ENCODE measurements at places on chromosomes 2 and 18.

DNA sequence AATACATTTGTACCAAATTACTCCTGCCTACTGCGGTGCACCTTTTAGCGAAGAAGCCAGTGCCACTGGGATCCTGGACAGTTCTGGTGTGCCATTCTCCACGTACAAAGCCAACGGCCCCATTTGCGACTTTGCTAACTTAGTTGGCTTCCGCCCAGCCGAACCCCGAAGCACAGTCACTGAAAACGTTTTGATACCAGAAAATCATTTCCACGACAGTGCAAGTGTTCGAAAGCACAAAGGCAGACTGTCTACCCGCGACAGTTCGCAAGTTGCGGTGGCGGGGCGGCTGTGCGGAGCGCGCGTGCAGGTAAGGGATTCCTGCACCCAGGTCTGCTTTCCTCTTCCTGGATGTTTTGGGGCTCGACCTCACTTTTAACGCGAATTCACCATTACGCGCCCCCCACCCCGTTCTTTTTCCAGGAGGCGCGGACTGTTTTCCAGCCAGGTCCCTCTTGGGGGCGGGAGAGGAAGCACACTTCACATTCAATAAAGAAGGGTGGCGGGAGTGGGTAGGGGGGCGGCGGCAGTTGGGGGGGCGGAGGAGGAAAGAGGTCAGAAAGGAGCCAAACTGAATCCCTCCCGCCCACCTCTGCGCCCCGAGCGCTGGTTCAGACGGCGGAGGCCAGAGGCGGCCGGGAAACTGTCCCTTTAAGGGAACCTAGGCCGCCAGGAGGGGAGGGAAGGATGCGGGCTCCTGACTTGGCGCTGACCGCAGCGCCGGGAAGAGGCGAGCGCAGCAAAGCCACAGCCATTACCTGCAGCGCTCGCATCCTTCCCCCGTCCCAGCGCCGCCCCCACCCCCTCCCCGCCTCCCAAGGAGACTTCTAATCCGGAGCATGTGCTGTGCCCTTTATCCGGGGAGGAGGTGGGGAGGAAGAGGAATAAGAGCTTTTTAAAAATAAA, 107.4 kb upstream of the KCTD1 start:
- peak; percentile 86 for DNase-seq

DNA sequence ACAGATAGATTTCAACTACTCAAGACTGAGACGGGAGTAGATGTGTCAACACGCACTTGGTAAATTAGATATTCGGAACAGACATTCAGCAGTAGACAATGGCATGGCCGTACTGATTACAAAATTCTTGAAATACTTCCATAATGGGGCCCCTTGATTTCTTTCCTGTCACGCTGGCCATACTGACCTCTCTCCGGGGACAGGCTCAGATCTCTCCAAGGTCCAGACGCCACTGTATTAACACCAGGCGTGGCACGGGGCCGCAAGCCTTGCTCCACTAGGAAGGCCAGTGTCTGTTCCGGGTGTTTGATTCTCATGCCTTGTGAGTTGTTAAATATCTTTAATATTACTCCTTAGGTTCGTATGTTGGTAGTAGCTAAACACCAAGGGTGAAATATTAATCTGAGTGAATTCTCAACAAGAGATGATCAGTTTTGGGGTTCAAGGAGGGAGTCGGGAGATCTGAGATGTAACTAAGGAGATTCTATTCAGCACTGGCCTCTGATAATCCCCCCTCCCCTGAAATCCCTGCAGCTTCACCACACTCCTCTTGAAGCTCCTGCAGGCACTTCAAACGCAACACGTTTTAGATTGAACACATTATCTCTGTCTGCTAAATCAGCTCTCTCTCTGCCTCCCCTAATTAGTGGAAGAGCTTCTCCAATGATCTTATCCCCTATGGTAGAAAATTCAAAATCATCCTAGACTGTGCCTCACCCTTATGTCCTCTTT, 2.2 kb upstream of the EHD3 start:
- DNase-seq: no peak

DNA sequence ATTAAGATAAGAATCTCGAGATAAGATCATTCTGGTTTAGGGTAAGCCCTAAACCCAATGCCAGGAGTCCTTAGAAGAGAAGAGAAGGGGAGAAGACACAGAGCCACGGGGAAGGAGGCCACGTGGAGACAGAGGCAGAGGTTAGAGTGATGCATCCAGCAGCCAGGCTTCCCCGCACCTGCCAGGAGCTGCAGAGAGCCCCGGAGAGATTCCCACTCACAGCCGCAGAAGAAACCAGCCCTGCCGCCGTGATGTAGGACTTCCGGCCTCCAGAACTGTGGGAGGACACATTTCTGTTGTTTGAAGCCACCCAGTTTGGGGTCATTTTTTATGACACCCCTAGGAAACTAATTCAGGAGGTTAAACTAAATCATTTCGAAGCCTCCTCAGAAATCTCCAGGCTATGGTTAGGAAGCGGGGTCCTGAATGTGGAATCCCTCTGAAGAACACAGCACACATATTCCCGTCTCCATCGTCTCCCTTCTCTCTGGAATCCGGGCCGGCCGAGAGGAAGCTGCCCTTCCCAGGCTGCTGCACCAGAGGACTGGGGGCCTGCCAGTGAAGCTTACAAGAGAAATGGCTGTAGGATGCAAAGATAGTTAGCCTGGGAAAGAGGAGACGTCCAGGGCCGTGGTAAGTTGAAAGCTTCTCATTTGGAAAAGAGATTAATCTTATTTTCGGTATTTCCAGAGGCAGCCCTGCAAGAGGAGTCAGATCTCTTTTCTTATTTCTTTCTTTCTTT, 156.6 kb downstream of the TWIST2 start:
- no peak for DNase-seq

- no peak for DNase-seq
Observed at GRCh38 chr2:192696857-192697256, 502.1 kb upstream of the TMEFF2 start.

DNA sequence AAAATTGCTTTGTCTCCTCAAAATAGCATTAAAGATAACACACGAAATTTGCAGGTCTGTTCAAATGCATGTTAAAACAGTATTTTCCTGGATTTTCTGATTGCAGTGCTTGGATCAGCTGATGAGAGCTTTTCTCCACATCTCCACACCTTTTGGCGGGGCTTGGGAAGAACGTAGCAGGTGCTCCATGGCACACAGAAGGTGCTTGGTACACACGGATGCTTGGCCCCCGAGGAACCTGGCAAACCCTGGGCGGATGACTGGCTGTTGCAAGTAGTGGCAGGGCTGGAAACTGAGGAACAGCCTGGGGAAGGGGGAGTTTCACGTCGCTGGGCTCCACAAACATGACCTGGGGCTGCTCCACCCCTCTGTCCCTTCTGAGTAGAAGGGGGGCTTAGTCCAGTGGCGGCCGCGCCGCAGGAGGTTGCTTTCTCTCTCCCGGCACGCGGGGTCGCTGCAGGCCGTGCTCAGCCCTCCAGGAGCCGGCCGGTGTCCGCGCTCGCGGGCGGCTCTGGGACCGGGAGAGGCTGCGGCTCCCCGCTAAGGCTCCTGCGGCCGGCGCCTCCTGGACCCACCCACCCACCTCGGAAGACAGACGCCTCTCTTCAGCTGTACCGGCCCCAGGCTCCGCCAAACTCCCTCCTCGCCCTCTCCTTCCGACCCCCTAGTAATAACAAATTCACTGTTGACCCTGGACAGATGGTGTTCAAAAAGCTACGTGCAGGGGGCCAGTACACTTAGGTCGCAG, 69.3 kb downstream of the MARCO start:
- peak; percentile 88 for DNase-seq

DNA sequence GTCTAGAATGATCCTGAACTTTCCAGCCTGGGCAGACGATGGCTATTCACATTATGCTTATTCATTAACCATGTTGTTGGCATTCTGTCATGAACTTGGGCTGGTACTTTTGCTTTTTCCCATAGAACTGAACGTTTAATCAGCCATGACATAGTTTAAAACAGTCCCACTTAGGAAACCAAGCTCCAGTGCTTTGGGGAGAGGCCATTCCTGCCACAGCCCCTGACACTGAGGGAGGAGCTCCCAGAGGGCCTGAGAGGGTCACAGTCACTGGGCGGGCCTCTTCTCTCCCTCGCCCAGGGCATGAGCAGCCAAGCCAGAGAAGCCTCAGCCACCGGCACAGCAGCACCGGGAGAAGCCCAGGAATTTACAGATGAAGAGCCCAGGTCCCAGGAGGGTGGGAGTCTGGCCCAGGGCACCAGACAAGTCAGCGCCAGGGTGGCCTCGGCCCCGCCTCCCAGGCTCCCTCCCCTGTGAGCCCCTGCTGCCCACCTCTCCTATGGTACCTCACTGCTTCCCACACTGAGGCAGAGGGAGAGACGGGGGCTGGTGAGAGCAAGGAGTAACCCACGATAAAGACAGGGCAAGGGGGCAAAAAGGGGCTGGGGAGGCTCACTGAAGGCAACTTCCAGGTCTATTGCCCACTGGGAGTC, 33.6 kb downstream of the MAL start:
- DNase-seq: no peak

GRCh38 chr2:24919506-24920097, 435 bp downstream of the ADCY3 start:
- peak; percentile 50 for DNase-seq

GRCh38 chr2:79860228-79861058, 347.6 kb downstream of the CTNNA2 start:
- peak; percentile 79 for DNase-seq

DNA sequence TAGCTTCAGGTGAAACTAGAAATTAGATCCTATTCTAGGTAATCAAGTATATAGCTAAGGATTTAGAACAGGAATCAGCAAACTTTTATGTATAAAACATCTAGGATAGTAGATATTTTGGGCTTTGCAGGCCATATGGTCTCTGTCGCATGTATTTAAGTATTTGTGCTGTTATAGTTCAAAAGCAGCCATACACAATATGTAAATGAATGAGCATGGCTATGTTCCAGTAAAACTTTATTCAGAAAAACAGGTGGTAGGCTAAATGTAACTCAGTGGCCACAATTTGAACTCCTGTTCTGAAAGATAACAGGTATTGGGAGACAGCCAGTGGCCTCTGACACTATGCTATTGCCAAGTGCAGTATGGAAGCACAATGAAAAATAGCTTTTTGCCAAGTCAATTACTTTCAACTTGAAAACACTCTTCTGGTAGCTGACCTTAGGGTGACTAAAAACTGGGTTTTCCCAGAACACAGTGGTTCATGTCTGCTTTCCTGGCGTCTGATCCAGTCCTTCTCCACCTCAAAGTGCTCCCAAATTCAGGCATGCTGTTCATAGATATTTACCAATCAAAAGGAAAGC, 304.7 kb upstream of the SYT4 start:
- DNase-seq: no peak

GRCh38 chr2:167140767-167141166, 252.5 kb downstream of the XIRP2 start:
- no peak for DNase-seq

DNA sequence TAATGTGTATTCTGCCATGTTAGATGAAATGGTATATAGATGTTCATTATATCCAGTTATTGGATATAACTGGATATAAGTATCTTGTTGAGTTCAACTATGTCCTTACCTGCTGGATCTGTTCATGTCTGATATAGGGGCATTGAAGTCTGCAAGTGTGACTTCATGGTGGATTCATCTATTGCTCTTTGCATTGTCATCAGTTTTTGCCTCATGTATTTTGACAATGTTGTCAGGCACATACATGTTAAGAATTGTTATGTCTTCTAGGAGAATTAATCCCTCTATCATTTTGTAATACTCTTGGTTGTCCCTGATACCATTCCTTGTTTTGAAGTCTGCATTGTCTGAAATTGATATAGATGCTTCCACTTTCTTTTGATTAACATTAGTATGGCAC, 15.4 kb downstream of the ZNF24 start:
- no peak for DNase-seq

- DNase-seq: peak; percentile 90
Observed at GRCh38 chr18:50819027-50819727, 639 bp downstream of the MRO start.

- DNase-seq: no peak
Observed at GRCh38 chr18:58668211-58668610, 3.1 kb upstream of the MALT1 start.

GRCh38 chr18:21242141-21242779, at the start of gene GREB1L:
Gene GREB1L, plus strand, starts transcription at chr18:21242232. Its CDS starts 141,287 bp downstream, at chr18:21383519.
- DNase-seq: peak; percentile 80

- DNase-seq: no peak
Observed at GRCh38 chr18:37987901-37988300, 422.3 kb upstream of the CELF4 start.

DNA sequence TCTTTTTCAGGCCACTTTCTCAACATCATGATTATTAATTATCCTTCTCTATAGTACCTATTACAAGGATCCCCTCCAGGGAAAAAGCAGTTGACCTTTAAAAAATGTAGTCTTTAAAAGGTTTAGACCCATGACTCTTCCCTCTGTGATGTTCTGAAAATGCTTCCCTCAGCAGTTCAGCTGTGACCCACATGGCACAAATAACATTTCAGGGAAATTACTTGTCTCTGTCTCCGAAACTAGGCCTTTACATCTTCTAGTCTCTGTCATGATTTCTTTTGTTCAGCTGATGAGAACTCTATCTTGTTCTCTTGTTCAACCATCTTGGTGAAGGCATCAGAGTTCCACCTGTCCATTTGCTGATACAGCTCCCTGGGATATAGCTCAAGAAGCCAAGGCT, 28.3 kb downstream of the LGALSL start:
- DNase-seq: no peak

- DNase-seq: no peak
Observed at GRCh38 chr2:49167131-49167530, 12.8 kb upstream of the FSHR start.

DNA sequence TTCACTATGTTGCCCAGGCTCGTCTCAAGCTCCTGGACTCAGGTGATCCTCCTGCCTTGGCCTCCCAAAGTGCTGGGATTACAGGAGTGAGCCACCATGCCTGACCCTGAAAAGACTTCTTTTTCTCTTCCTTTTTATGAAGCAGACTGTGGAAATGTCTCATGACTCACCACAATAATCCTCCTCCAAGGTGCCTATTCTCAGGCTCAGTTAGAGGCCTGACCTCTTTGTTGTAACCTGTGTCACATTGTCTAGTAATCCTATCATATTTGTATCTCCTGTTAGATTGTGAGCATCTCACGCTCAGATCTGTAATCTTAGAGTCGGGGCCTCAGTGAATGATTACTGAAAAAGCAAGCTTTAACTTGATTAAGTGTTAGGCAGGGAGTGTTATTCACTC, 18.3 kb upstream of the TAF4B start:
- no peak for DNase-seq

DNA sequence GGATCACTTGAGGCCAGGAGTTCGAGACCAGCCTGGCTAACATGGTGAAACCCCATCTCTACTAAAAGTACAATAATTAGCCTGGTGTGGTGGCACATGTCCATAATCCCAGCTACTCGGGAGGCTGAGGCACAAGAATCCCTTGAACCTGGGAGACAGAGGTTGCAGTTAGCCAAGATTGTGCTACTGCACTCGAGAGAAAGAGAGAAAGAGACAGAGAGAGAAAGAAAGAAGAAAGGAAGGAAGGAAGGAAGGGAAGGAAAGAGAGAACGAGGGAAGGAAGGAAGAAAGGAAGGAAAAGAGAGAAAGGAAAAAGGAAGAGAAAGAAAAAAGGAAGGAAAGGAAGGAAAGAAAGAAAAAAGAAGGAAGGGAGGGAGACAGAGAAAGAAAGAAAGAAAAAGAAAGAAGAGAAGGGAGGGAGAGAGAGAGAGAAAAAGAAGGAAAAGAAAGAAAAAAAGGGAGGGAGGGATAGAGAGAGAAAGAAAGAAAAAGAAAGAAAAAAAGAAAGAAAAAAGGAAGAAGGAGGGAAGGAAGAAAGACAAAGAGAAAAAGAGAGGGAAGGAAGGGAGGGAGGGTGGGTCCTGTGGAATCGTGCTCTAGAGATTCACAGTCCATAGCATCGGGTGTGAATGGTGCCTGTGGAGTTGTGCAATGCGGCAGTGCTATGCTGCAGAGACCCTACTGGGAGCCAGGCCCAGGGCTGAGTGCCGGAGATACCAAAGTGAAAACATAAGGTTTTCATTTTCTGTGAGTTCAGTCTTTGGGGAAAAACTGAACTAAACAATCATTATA, 4.6 kb upstream of the SDC1 start:
- no peak for DNase-seq

Data from GM23338 (cell line).